CD8-positive, alpha-beta memory T cell (primary cell): ENCODE measurements at places on chromosomes 3 and 15.

DNA sequence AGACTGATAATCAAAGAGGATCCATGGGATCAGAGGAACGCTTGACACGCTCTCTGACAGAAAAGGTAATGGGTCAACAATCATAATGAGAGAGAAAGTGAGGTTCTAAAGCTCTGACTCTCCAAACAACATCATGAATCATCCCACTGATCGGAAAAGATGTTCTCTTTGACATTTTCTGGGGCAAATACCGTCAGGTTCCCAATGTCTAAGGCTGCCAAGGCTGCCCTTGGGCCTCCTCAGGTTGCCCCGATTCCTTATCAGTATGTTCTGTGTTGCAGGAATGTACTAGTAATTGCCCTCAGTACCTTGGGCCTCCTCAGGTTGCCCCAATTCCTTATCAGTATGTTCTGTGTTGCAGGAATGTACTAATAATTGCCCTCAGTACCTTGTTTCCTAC, 60.9 kb downstream of the NPTN start:
- DNase-seq = no peak

DNA sequence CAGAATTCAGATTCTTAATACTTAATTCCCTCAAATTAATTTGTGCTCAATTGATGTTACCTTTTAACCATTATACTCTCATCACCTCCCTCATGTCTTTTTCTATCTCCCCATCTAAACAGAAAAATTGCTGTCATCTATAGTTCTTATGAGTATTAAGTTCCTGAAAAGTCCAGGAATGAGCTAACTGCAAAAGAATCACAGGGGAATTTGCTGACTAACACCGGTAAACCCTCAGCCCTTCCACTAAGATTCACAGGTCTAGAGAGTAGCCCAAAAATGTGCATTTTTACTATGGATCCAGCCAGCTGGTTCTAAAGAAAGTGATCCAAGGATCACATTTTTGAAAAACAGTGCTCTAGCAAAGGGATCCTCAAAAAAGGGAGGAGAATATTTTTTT, 67.0 kb downstream of the SETD2 start:
- no peak for DNase-seq

- no peak for DNase-seq
These were observed 131.4 kb upstream of the IGSF10 start for GRCh38 chr3:151592287-151592686.

DNA sequence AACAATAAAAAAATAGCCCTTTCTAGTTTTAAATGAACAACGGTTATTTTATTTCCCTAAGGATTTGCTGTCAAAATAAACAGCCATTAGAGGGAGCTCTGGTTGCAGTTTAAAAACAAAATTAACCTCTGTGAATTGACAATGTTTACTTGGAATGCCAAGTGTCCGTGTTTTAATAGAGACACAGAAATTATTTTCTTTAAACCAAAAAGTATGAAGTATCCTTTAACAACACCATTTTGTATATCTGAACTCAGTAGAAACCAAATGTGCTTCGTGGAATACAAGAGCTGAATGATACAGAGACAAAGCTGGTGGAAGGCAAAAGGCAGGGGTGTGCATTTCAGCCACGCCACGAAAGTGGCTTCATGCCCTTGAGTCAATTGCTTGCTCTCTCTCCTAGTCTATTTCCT, 74.4 kb downstream of the MOBP start:
- DNase-seq = no peak

- no peak for DNase-seq
These were observed 18.7 kb downstream of the FBXL22 start for GRCh38 chr15:63615935-63616334.

DNA sequence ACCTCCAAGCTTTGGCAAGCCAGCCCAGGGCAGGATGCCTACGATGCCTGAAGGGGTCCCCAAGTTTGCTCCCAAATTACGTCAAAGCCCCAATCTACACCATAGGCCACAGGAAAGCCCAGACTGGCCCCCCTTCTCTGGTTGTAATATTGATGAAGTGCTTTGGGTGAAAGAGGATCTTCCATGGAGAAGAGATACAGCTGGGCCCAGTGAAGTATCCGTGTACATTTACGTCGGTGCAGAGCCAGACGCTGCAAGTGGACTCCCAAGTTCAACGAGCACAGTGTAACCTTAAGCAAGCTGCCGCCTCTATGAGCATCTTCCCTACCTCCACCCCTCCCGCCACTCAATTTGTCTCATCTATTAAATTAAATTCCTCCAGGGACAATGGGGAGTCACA, 100.1 kb upstream of the TPM1 start:
- DNase-seq = no peak

DNA sequence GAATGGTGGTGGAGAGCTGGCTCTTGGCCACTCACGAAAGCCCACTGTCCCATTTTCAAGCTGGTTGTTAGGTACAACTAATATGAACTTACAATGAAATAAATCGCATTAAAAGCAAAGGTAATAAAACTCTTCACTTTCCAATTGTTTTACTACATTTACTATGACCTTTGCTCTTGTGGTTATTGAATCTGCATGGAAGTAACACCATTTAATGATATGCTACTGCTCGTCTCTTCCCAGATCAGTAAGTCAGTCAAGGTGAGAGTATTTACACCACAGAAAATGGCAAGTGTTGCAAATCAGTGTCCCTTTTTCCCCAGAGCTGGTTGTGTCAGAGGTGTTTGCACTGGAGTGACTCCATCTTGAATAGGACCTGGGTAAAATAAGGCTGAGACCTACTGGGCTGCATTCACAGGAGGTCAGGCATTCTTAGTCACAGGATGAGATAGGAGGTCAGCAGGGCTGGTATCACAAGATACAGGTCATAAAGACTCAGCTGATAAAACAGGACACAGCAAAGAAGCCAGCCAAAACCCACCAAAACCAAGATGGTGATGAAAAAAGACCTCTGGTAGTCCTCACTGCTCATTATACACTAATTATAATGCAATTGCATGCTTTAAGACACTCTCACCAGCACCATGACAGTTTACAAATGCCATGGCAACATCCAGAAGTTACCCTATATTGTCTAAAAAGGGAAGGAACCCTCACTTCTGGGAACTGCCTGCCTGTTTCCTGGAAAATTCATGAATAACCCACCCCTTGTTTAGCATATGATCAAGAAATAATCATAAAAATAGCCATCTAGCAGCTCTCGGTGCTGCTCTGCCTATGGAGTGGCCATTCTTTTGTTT, 57.6 kb downstream of the FRMD4B start:
- DNase-seq = no peak

GRCh38 chr3:16607718-16608117, 2.5 kb upstream of the DAZL start:
- no peak for DNase-seq

- no peak for DNase-seq
These were observed 21.0 kb downstream of the RARB start for GRCh38 chr3:25448750-25449692.

DNA sequence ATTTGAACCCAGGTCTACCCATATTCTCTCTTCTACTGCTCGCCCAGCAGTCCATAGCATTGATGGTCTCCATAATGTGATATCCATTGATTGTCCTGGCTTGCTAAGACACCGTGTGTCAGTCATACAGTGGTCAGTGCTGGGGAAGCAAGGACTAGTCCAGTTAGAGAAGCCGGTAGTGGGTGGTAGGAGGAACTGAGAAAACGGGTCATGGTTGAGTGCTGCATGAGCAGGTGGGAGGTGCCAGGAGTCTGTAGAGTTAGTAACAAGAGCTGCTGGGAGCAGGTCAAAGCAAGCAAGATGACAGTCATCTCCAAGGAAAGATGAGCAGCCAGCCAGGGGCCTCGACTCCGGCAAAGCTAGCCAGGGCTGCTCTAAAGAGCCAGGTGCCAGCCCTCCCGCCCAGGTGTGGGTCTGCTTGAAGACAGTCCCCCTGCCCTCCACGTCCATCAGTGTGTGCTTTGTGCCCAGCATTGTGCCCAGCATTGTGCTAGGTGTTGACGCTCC, 29.5 kb upstream of the USP3 start:
- no peak for DNase-seq

DNA sequence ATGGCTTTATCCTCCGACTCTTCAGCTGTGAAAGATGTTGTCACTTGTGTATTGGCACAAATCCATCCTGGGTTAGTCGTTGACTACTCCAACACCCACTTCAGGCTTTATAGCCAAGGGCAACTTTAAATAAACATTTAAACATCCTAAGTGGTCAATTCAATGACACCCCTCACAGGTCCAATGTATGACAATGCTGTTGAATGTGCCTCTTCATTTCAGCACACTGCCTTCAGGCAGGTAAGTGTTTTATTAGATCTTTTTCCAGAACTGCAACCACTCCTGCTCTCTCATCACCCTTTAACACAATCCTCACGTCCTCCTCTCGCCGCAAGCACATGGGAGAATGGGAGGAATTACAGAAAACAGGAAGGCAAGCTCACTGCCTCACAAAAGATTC, 30.3 kb downstream of the IL12A start:
- no peak for DNase-seq

- DNase-seq = no peak
These were observed 51.5 kb upstream of the CSTA start for GRCh38 chr3:122273498-122273897.

- DNase-seq = no peak
These were observed 561.7 kb upstream of the ALCAM start for GRCh38 chr3:104805042-104805441.

GRCh38 chr3:55059027-55059629, 131.3 kb upstream of the LRTM1 start:
- no peak for DNase-seq

DNA sequence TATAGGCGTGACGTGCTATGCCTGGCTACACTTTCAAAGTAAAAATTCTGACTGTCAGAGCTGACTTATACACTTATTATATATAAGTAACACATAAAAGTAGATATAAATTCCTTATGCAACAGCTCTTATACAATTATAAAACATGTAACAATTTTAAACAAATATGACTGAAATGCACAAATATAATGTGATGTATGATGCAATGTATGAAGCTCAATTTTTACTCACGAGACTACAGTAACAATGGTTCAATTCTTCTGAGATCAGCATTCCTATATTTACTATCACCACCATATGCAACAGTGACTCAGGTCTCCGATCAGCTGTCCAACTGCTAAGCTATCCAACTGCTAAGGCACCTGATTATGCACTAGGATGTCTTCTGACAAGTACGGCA, 8.2 kb downstream of the BNIP2 start:
- no peak for DNase-seq

DNA sequence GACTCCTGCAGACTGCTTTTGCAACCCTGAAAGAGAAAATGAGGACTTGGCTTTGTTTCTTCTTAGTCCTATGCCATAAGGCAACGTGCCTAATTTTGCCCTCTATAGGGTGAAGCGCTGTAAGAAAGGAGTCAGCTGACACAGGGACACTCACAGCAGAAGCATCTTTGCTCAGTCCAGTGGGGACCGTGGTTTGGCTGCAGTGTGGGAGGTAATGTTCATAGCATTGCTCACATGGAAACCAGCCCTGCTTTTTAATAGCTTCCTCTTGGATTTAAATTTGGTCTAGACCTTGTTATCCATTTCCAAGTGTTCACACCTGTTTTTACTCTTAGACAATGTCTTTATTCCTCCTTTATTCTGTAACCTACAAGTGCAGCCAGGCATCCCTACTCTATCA, 1032.1 kb downstream of the NTRK3 start:
- no peak for DNase-seq

DNA sequence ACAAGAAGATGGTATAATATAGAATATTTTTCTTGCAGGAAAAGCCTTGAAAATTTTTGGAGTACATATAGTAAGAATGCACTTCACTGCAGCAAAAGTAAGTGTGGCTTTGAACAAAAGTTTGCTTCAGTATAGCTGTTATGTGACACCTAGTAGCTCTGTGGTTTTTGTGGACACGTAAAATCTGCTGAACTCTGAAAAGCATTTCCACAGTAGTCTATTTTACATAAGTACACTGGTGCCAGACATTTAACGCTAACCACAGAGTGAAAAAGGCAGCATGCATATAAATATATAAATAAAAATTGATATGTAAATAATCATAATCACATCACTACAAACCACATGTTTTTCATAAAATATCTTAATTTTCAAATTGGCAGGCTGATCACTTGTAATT, 39.8 kb downstream of the CGGBP1 start:
- no peak for DNase-seq

GRCh38 chr3:65343736-65344135, 655.9 kb upstream of the ADAMTS9 start:
- DNase-seq = no peak

GRCh38 chr3:161107311-161107710, 2.2 kb upstream of the B3GALNT1 start:
- no peak for DNase-seq

DNA sequence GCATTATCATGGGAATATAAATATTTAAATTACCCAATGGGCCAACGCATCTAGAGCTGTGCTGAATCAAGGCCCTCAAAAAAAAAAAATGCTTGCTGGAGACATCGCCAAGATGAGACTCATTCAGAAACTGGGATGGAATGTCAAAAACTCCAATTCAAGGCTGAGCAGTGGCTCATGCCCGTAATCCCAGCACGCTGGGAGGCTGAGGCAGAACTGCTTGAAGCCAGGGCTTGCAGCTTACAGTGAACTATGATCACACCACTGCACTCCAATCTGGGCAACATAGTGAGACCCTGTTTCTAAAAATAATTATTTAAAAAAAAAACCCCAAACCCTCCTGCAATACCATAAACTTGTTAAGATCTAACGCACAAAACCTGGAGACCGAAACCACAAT, 3.1 kb upstream of the CACNA1D start:
- DNase-seq = no peak

DNA sequence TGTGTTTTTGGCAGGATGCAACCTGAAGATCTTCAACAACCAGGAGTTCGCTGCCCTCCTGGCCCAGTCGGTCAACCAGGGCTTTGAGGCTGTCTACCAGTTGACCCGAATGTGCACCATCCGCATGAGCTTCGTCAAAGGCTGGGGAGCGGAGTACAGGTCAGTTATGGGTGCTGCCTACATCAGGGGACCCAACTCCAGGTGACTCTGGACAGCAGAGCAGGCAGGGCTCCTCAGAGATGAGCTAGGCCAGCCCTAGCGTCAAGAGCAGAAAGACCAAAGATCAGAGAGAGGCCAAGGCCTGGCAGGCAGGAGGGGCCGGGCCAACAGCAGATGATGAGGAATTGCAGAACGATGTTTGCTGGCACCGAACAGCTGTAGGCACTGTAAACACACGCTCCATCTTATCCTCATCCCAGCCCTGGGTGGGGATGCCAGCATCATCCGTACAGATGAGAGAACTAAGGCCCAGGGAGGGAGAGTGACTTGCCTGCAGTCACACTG, 67.1 kb downstream of the AAGAB start:
- no peak for DNase-seq

- no peak for DNase-seq
These were observed 338.2 kb upstream of the ATP10A start for GRCh38 chr15:26201177-26201858.

GRCh38 chr3:161171639-161172552, 49.2 kb upstream of the NMD3 start:
- no peak for DNase-seq

GRCh38 chr15:34769711-34770110, 14.9 kb upstream of the GJD2 start:
- DNase-seq = no peak

- no peak for DNase-seq
These were observed 25.0 kb upstream of the THBS1 start for GRCh38 chr15:39555885-39556284.

- DNase-seq = no peak
These were observed 5.1 kb upstream of the BHLHE40 start for GRCh38 chr3:4974154-4974553.

- no peak for DNase-seq
These were observed 154.6 kb downstream of the PTPRG start for GRCh38 chr3:61715886-61716527.

- no peak for DNase-seq
These were observed 2.5 kb upstream of the USF3 start for GRCh38 chr3:113698956-113699355.
